Posterior cingulate gyrus (tissue), 11 donors: ENCODE measurements at places on chromosomes 2 and 18.

GRCh38 chr2:38933653-38934052, 44.0 kb downstream of the ARHGEF33 start:
- DNase-seq: no peak

GRCh38 chr2:100292022-100292580, 30.2 kb downstream of the LONRF2 start:
- no peak for DNase-seq

GRCh38 chr18:45920367-45920766, 46.8 kb downstream of the EPG5 start:
- DNase-seq: peak; percentile 31

GRCh38 chr2:218040883-218041282, 28.2 kb upstream of the RUFY4 start:
- no peak for DNase-seq
